ENCODE measurements at places on chromosomes 1 and 21.

DNA sequence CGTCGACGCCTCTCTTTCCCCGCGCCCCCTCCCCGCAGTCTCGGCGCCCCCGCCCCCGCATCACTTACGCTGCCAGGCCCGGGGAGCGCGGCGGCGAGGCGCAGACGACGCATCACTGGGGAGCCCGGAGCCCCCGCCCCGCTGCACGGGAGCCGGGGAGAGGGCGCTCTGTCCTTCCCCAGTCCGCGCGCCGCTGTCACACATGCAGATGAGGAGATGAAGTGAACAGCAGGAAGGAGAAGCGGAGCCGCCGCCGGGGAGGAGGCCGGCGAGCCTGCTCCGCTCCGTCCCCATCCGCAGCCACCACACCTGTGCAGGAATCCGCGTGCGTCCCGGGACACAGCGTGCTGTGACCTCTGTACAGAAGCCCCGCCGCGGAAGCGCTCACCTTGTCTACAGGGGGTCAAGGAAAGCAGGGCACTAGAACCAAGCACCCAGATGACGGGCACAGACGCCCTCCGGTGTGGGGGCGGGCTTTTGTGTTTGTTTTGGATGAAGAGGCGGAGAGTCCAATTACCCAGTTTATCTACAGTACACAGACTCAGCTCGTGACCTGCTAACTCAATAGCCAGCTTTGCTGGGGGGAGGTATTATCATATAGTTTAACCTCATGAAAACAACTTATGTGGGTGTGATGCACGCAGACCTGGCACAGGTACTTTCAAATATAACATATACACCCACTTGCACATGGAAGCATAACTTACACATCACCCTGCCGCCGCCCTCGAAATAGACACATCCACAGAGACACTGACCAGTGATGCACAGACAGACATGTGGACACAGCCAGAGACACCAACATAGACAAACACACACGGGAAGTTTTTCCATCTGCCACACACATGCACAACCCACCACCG is 12.4 kb downstream of the KLHDC8A start:
- DNase-seq, result peak; percentile 5

DNA sequence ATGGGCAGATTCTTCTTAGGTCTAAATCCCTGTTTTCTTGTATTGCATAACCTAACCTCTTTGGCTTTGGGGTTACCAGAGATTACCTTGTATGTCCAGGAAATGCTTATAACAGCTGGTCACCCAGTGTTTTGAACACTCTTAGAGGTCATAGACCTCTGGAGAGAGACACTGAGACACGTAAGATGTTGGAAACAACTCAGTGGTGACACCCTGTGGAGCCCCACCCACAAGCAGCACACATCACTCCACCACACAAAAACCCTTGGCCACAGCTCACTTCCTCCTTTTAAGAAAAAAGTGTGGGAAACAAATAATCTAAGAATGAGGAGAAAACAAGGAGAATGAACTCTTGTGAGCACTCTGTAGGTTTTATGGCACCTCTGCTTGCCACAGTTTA is 26.3 kb upstream of the CYP4B1 start:
- DNase-seq, result no peak

DNA sequence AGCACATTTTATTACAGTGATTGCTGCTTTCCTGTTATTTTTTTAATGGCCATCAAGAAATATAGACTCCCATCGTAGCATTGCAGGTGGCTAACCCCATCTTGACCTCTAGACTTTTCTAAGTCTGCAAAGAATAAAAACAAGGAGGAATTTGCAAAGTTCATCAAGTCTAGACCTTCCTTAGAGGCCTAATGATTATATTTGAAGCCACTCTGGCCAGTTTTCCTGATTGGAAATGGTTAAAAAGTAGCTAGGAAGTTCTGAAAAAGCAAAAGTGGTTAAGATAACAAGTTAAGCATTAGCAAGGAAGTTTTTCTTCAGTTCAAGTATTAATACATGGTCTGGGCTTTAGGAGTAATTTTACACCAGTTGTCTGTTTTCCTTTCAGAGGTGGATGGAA is 16.7 kb upstream of the KCNJ15 start:
- no peak for DNase-seq

- no peak for DNase-seq
Measured at GRCh38 chr1:239437822-239438221, 51.5 kb downstream of the CHRM3 start.

DNA sequence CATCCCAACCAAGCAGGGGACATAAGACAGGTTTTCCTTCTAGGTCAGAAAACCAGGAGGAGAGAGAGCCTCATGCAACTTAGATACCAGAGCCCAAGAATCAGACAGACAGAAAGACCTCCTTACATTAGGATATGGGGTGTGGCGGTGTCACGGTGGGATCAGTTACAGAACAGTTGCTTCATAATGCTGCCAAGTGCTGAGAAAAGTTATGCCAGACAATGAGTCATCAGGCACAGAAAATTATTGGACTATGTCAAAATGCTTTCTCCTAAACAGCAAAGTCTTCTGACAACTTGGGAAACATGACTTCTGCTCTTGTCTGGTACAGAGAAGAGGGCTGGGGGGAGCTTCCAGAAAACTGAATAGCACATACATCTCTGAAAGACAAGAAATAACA is 1120.2 kb upstream of the TMPRSS15 start:
- no peak for DNase-seq

GRCh38 chr21:36718951-36719501 is 20.1 kb downstream of the SIM2 start:
- DNase-seq, result no peak

DNA sequence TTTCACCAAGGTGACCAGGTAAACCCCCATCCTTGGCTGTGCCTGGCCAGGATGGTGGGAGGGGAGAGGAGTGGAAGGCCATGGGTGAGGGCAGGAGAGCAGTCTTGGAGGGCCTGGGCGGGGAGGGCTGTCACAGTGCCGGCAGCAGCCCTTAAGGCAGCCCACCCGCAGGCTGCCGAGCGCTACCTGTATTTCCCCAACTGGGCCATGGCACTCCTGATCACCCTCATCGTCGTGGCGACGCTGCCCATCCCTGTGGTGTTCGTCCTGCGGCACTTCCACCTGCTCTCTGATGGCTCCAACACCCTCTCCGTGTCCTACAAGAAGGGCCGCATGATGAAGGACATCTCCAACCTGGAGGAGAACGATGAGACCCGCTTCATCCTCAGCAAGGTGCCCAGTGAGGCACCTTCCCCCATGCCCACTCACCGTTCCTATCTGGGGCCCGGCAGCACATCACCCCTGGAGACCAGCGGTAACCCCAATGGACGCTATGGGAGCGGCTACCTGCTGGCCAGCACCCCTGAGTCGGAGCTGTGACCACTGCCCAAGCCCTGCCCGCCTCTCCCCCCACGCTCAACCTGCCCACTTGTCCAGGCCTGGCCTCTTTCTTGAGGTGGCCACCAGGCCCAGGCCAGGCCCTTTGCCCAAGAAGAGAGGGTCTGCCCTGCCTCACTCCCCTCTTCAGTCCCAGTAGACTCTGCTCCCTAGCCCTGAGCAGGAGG is 12.0 kb upstream of the KCNC4 start:
- no peak for DNase-seq

GRCh38 chr1:201649761-201650622 is 111.1 kb downstream of the NAV1 start:
- DNase-seq, result no peak

GRCh38 chr1:53083636-53084588 is 21.9 kb downstream of the PODN start:
- DNase-seq, result no peak

GRCh38 chr1:24965571-24965930 is 35.5 kb upstream of the RUNX3 start:
- DNase-seq, result no peak

DNA sequence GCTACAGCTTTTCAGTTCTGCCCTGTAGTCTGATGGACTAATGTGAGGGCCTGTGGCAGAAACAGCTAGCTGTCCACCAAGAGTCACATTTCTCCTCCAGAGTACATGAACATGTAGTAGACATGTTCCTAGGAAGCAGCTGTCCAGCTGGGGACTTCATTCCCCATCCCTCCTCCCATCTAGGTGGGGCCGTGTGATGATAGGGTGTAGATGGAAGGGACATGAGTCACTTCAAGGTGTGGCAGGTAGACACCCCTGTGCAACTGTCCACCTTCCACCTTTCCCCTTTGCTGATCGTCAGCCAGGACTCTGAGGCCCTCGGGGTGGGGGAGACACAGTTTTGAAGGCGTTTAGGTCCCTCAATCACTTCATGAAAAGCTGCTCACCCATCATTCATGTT is 3.6 kb upstream of the RD3 start:
- DNase-seq, result no peak

DNA sequence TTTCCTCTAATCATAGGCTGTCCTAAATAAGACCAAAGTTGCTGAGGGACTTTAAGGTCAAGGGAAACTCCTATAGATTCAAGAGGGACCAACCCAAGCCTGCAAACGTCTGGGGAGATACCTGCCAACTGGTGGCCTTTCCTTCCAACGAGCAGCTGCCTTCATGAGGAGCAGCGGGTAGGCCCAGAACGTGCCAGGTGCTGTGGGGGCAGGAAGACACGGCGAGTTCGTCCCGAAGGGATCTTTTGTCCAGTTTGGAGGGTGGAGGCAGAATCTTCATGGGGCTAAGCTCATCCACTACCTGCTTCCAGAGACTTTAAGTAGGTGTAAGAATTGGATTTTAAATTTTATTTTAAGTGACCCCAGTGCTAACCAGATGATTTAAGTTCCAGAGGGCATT is 26.0 kb upstream of the SLC26A9 start:
- no peak for DNase-seq

GRCh38 chr1:180382326-180383115 is 119.9 kb downstream of the ACBD6 start:
- DNase-seq, result no peak

DNA sequence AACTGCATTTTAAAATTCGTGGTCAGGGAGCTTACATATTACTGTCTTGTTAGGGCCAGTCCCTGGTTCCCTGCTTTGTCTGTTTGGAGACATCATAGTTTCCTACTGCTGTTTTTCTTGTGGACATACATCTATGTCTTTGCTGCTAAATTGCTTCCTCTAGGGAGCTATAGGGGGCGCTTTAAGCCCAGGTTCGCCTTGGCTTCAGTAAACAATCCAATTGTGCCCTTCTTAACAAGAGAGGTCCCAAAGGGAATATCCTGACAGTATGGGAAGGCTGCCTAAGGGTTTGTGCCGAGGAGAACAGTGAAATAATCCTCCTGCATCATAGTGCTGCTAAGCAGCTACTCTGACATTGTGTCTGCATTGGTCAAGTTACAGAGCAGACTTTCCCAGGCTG is 112.5 kb downstream of the USH2A start:
- DNase-seq, result no peak

GRCh38 chr1:177119311-177119710 is 45.2 kb downstream of the ASTN1 start:
- DNase-seq, result no peak

DNA sequence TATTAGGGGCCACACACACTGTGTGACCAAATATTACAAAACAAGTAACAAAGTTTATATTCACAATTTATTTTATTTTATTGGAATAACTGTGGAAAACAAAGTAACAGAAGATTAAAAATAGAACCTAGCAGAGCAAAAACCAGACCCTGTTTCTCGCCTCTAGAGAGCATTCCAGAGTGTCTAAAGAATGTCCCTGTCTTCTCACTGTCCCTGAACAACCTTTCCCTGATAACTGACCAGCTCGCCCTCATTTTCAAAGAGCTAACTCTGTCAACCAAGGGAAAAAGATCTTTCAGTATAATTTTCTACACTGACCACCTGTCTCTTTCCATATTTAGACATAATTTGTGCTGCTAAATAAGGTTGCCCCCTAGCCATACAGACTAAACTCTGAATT is 646.9 kb downstream of the USP25 start:
- no peak for DNase-seq

- DNase-seq, result no peak
Measured at GRCh38 chr1:181513786-181514297, 30.5 kb downstream of the CACNA1E start.

- DNase-seq, result no peak
Measured at GRCh38 chr1:56590520-56591011, 11.2 kb upstream of the PLPP3 start.

GRCh38 chr1:198113342-198113750 is 43.5 kb upstream of the NEK7 start:
- DNase-seq, result no peak

DNA sequence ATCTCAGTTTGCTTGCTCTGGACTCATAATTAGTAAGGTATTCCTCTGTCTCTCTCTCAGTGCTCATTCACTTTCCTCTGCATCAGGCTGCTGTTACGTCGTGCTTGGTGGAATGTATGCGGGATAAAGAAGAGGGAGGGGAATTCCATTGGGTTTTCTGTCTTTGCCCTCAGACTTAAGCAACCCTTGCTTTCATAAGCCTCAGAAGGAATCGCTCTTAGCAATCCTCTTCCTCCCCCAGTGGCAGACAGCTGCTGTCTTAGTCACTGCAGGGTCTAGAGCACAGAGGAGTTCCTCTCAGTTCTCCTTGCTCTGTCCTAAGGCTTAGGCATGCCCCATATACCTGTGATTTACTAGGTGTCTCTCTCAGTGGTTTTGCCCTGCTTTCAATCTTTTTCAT is 19.1 kb upstream of the NTMT2 start:
- DNase-seq, result no peak

- DNase-seq, result no peak
Measured at GRCh38 chr1:84253036-84253435, 48.5 kb upstream of the SAMD13 start.

DNA sequence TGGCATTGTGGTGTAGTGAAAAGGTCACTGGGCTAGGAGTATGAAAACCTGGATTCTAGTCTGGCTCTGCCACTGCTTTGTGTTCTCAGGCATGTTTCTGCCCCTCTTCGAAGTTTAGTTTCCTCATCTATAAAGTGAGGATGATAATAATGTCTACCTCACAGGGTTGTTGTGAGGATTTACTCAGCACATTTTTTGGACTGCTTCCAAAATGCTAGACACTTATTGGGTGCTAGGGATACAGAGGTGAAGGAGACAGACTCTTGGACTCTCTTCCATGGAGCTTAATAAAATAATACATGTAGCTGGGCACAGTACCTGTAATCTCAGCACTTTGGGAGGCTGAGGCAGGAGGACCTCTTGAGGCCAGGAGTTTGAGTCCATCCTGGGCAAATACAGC is 3.6 kb downstream of the KIF2C start:
- DNase-seq, result no peak

DNA sequence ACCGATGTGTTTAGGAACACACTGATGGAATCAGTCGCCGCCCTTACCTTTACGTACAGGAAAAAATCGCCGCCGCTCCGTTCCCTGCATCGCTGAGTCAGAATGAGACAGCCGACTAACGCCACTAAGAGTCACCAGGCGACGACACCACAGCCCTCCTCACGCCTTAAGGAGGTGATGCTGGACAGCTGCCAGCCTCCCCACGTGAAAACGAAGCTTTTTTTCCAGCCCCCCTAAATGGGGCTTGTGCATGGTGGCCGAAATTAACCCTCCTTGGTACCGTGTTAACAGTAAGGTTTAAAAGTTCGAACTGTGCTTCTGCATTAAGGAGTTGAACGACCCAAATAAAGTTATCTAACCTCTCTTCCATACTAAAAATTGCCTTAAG is 511 bp downstream of the DNTTIP2 start:
- peak; percentile 76 for DNase-seq

GRCh38 chr1:173554089-173554488 is 48.8 kb downstream of the SLC9C2 start:
- no peak for DNase-seq

Data from activated CD8-positive, alpha-beta memory T cell treated with anti-CD3 and anti-CD28 coated beads for 1 hour (primary cell).